NCI-H446 (cell line): ENCODE measurements at places on chromosomes 12 and 14.

DNA sequence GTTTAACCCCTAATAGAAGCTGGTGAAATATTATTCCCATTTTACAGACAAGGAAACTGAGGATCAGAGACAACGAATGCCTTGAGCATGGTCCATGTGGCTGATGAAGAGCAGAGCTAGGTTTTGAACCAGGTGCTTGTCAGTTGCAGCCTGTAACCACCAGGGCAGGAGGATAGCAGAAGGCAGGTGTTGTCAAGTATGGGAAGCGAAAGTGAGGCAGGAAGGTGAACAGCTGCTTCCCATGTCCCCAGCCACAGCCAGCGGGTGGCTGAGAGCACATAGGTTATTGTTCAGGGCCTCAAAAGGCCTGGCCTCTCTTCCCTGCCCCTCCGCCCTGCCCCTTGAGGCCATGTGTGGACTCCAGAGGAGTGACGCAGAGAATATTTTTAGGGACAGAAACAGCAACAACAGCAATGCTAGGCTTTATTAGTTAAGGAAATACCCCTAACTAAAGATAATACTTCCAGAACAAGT is 39.6 kb downstream of the IQSEC3 start:
- no peak for DNase-seq

DNA sequence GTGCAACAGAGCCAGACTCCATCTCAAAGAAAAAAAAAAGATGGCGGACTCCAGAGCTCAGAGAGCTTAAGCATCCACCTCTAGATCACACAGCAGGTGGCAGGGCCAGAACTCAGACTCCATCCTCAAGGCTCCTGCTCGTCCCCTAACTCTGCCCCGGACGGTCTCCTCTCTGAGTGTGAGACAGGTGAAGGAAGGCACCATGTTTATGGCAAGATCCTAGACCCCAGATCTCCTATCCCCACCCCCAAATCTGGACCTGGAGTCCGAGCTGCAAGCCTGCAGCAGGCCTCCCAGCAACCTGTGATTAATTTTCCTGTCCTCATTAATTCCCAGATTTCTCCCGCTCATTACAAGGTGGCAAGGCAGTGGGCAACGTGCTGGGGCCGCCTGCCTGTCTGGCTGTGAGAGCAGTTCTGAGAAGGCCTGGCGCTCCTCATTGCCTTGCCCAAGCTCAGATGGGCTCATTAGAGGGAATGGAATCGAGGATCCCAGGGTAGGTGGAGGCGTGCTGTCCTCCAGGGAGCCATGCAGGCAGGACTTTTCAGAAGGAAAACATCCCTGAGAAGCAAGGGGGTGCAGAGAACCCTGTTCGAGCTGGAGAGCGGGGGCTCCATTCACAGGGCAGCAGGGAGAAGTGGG is 296.6 kb upstream of the RTL1 start:
- no peak for DNase-seq

DNA sequence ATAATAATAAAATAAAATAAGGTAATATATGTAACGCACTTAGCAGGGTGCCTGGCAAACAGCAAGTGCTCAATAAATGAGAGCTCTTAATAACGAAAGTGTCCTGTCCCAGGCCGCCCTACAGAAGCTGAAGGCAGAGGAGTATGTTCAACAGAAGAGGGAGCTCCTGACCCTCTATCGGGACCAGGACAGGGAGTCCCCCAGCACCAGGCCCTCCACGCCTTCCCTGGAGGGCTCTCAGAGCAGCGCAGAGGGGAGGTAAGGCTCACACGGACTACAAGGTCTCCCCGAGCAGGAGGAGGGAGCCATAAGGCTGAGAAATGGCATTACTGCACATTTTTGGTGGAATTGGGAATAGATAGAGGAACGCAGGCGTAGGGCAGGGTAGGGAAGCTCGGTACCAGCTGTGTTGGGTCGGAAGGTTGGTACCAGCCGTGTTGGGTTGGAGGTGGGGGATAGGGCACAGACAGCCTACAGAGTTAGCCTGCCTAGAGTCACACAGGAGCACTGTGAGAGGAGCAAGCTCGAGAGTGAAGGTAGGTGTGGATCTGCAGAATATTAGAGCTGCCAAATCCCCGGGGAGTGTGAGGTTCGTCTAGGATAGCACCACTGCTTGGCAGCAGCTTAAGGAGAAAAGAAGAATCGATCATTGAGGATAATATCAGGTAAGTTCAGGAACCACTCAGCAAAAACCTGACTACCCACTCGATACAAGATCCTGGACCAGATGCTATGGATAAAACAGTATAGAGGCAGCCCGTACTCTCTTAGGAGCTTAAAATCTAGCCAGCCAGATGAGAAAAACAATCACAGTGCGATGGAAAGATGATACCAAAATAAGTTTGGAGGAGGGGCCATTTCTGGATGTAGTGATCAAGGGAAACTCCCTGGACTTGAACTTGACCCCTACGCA is 15.3 kb downstream of the TNFRSF1A start:
- DNase-seq: no peak

DNA sequence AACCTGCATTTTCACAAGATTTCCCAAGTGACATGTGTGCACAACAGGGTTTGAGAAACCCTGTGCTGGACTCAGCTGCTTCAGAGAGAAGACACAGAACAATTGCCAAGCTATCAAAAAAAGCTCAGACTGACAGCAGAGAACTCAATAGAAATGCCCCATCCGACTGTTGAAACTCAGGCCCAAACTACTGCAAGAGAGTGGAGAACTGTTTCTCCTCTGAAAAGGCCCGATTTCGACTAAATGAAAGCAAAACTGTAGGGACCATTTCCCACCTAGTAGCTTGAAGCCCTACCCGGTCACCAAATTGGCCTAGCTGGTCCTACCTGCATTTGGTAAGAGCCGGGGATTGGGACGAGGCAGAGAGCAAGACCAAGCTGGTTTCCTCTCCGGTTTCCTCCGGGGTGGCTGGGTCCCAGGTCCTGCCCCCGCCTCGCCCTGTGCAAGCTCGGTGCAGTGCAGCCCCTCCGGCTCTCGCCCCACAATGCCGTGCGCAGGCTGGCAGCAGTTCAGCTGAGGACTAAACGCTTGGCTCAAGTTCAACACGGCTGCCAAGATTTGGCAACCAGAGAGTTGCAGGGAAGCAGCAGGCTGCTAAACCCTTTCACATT is 1180.6 kb downstream of the VRK1 start:
- DNase-seq: peak; percentile 90

- DNase-seq: no peak
Measured at GRCh38 chr14:88597601-88598000, 34.8 kb downstream of the ZC3H14 start.

DNA sequence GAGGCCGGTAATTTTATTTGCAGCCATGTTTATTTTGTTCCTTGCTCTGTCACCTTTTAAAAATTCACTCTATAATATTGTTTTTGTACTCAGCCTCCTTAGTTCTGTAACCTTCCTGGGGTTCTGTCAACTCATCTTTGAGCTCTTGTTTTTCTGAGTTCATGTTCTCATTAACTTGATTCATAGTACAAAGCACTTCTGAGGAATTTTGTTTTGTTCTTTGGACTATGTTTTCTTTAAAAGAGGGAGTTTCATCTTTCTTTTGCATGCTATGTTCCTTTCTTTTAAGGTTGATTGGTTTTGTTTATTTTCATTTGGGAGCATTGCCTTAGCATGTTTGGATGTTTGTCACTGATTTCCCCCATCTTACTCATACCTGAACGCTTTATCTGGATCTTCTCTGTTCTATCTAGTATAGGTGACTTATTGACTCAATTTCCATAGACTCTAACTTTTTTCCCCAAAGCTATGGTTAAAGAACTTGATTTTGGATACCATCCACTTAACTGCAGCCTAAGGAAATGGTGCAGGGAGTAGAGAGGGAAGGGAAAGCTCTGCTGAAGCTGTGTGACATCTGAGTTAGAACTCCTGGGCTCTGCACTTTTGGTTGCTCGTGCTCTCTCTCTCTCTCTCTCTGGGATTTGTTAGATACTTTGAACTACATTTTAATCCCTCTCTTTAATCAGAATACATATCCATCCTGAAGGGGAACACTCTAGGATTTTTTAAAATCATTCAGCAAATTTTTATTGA is 268.5 kb downstream of the PAWR start:
- no peak for DNase-seq

- DNase-seq: no peak
Measured at GRCh38 chr12:52627395-52628110, 9.2 kb upstream of the KRT73 start.

DNA sequence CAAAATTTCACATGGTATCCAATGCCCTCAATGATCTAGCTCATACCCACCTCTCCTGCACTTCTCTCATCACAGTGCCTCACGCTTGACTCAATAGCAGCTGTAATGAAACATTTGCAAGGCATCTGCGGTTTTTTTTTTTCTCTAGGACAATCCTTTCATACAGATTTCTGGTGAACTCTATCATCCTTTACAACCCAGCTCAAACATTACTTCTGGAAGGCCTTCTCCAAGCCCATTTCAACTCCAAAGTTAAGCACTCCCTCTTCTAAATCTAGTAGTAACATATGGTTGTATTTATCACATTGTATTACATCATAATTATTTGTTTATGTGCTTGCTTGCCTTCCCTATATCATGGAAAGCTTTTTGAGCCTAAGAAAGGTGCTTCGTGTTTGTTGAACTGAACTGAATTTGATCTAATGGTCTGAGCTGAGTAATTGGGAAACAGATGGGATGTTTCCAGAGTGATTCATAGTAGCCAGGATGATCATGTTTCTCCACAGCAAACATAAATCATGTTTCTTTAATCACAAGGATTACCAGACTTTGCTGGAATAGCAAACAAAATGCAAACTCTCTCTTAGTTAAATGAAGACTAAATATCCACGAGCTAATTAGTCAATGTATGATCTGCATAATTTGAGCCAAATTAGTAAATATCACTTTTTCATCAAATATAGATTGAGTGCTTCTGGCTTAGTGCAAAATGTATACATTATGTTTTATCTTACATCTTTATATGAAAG is 14.3 kb downstream of the CFL2 start:
- DNase-seq: peak; percentile 90

- DNase-seq: no peak
Measured at GRCh38 chr12:39102474-39103209, 197.3 kb upstream of the CPNE8 start.

GRCh38 chr14:61211476-61212255 is 69.5 kb downstream of the TMEM30B start:
- no peak for DNase-seq

GRCh38 chr12:92044435-92044834 is 101.2 kb downstream of the BTG1 start:
- DNase-seq: no peak

- DNase-seq: no peak
Measured at GRCh38 chr14:104155513-104155912, 17.1 kb downstream of the KIF26A start.

- peak; percentile 34 for DNase-seq
Measured at GRCh38 chr14:95533391-95533821, 1.4 kb upstream of the GLRX5 start.

- no peak for DNase-seq
Measured at GRCh38 chr12:11798006-11798708, 148.7 kb downstream of the ETV6 start.

DNA sequence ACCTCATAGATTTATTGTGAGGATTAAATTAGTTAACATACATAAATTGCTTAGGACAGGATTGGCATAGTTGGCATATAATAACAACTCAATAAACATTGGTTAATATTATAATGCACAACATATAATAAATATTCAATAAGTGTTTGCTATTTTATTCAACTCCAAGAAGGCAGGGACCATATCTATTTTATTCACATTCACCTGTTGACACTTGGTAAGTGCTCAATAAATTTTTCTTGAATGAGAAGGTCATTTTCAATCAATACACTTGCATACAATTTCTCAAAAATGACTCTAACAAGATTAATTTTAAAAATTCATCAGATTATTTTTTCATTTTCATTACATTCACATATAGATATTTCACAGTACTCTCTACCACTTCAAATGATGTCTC is 12.4 kb upstream of the NUP107 start:
- DNase-seq: no peak

DNA sequence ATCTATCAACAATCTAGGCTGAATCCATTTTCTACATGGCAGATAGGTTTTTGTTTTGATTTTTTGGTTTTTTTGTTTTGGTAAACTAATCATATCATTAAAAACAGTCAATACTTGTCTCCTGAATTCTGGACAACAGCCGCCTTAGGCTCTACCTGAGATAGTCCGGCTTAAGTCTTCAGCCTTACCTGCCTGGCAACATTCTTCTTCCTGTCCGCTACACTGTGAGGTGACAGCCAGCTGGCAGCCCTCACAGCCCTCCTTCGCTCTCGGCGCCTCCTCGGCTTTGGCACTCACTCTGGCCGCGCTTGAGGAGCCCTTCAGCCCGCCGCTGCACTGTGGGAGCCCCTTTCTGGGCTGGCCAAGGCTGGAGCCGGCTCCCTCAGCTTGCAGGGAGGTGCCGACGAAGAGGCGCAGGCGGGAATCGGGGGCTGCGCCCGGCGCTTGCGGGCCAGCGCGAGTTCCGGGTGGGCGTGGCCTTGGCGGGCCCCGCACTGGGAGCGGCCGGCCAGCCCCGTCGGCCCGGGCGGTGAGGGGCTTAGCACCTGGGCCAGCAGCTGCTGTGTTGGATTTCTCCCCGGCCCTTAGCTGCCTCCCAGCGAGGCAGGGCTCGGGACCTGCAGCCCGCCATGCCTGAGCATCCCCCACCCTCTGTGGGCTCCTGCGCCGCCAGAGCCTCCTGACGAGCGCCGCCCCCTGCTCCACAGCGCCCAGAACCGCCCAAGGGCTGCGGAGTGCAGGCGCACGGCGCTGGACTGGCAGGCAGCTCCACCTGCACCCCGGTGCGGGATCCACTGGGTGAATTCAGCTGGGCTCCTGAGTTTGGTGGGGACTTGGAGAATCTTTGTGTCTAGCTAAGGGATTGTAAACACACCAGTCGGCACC is 49.0 kb downstream of the MDGA2 start:
- DNase-seq: no peak

DNA sequence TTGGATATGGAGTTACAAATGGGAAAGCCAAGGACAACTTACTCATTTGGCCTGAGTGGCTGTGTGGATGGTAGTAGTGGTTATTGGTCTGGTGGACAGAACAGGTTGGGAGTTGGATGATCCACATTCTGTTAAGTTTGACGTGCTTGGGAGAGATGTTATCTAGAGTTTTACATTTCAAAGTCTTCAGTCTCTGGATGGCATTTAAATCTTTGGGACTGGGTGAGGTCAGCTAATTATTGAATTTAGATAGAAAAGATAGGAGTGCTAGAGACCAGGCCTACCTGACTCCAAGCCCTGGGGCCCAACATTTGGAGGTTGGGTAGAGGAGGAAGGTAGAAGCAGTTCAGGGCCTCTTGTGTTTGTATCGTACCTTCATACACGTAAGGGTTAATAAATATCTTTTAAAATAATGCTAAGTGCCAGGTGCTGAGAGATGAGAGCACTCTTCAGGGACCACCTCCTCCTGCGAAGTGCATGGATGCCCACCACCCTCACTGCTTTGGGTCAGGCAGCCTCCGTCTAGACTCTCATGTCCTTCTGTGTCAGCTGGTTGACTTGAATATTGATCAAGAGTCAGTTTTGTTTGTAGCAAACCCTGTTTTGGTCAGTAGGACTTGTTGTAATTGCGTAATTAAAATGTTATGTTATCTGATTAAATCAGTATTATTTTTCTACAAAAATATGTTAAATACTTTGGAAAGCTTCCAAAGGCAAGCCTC is 460.4 kb upstream of the RGS6 start:
- DNase-seq: no peak
